Amniotic stem cell (primary cell): ENCODE measurements at places on chromosomes 6 and 20.

- DNase-seq = no peak
Measured at GRCh38 chr6:165842281-165842936, 179.4 kb upstream of the PDE10A start.

DNA sequence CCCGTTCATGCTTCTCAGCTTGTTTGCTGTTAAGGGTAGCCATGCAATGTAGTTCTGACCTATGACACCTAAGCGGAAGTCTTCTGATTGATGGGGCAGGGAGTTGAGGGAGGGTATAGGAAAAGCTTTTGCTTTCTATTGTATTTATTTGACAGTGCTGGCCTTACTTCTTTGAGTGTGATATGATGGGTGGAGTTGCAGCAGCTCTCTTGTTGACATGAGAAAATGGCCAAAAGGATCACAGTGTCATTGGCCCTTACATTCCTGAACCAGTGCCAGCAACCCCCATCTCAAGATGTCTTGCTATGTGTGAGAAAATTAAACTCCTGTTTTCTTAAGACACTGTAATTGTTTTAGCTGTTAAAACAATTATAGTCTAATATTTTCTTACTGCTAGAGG, 117.5 kb downstream of the SAMD5 start:
- DNase-seq = no peak

- no peak for DNase-seq
Measured at GRCh38 chr20:9280666-9281065, 211.8 kb downstream of the PLCB4 start.

- DNase-seq = no peak
Measured at GRCh38 chr20:19778404-19778803, 20.3 kb downstream of the RIN2 start.

GRCh38 chr6:136539967-136540652, 10.1 kb downstream of the MAP7 start:
- DNase-seq = no peak

- no peak for DNase-seq
Measured at GRCh38 chr20:7355051-7355450, 585.2 kb downstream of the HAO1 start.

- DNase-seq = no peak
Measured at GRCh38 chr20:57398231-57398821, 7.1 kb downstream of the RBM38 start.

DNA sequence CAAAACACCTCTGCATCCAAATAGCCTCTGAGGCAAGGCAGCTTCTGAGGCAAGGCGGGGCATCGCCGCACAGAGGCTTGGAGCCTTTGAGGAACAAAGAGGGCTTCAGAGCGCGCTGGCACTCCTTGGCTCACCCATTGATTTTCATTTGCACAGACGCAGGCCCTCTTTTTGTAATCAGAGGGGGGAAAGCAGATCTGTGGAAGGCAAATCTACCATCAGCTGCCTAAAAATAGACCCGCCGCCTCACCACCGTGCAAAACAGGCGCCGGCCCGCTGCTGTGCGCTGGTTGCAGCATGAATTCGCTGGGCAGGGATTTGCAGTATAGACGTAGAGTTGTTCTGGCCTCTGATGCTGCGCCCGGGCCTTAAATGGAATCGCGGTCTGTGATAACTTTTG, 69.9 kb upstream of the STMND1 start:
- no peak for DNase-seq

DNA sequence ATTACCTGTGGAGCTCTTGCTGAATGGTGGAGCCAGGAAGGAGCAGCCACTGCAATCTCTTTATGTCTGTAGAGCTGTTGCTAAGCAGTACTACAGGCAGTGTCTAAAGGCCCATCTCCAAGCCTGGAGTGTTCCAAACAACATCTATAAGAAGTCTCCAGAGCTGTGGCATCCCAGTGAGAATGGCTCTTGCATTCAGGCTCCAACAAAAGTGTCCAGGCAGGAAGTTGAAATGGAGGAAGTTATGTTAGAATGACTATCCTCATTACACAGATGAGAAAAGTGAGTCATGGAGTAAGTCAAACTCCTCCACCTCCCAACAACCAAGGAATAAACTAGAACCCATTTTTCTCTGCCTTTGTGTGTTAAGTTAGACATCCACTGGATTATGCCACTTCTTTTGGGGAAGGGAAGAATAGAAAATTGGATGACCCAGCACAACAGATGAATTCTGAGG, 288.5 kb upstream of the STXBP5 start:
- no peak for DNase-seq

- no peak for DNase-seq
Measured at GRCh38 chr6:156688620-156688971, 88.6 kb upstream of the ARID1B start.

GRCh38 chr20:37144856-37145404, 34.2 kb upstream of the RPN2 start:
- DNase-seq = no peak

GRCh38 chr20:64057628-64058498, 5.1 kb upstream of the TCEA2 start:
- no peak for DNase-seq

DNA sequence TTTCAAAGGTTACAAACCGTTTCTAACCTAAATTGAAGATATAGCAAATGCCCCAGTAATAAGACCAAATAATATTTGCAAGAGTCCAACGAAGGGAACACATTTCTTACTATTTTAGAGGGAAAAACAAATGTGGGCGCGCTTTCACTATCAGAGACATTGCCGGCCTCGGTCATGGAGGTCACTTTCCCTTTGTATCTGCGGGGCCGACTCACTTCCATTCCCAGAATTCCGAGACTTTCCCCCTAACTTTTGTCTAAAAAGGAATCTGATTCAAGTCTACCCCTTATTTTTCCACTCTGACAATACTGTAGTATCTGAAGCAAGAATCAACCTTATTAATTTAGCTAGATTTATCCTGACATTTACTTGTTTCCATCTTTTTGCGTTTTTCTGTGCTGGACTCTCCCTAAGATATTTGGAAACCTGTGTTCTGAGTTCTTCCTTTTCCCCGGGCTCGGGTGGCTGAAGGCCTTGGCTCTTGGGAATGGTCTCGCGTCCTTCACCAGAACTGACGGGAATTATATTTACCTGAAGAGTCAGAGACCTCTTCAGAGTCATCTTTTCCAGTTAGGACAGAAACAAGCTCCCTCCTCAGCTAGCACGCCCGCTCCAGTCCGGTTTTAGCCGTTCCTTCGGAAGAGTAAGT, 71.8 kb upstream of the ZNF184 start:
- DNase-seq = no peak

GRCh38 chr20:38164069-38164468, 1.0 kb downstream of the TGM2 start:
- no peak for DNase-seq

- no peak for DNase-seq
Measured at GRCh38 chr6:6803180-6803977, 214.9 kb downstream of the LY86 start.

GRCh38 chr6:22556266-22556665, 13.1 kb upstream of the HDGFL1 start:
- no peak for DNase-seq

DNA sequence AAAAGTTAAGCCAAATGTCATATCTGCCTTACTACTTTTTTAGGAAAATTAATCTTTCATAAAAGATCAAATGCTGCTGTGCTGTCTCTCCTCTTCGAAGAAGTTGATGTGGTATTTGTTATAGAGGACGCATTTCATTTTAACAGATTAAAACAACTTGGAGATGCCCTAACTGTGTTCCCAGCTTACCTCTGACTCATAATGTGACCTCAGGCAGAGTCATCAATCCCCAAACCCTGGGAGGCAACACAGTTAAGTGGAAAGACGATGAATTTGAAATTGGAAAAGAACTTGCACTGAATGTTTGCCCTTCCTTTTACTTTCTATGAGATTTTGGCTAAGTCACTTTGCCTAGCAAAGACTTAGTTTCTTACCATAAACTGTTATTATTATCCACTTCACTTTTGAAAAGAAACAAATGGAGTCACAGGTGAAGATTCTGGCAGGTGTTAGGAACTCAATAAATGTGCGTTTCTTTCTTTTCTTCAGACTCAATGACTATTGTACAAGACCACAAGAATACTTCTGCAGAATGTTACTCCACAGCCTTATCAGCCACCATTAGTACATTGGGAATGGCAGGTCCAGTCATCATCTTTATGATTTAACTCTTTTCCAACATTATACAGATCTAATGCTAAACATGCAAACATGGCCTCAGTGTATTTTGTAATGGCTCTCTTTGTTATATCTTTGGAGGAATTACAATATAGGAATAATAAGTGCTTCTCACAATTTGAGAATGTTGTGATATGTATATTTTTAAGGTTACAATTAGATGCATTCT, 102.6 kb downstream of the COL21A1 start:
- DNase-seq = no peak

GRCh38 chr6:16316741-16317251, 78.4 kb downstream of the GMPR start:
- no peak for DNase-seq

DNA sequence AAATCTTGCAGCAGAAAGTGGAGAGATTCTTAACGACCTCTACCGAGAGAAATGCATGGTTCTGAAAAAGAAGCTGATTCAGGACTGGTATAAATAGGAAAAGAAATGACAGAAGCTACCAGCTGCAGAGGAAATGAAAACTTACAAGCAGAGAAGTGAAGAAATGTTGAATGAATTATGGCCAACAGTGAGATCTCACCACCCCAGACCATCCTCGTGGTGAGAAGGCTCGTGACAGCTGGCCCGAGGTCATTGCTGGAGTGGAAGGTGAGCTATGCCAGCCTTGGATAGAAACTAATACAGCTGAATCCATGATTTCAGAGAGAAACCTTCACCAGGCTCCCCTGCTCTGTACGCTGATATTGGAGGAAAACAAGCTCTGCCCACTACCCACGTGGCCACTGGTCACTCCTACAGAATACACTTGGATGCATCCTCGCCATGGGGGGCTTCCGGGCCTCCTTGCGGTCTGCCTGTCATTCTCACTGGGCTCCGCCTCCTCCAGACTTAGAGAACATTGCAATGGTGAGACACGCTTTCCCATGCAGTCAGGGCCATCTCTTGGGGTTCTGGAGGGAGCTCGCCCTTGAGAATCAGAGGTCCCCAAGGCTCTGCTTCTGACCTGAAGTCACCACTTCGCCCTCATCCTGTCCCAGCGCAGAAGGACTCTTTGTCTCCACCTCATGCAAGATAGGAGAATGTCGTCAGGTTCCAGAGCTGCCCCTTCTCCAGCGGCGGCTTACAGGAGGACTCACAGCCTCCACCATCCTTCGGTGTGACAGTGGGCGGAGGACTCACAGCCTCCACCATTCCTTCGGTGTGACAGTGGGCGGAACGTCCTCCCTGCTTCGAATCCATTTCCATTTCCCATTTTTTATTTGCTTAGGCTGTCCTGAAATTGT, 10.6 kb upstream of the TUBB2B start:
- DNase-seq = no peak

DNA sequence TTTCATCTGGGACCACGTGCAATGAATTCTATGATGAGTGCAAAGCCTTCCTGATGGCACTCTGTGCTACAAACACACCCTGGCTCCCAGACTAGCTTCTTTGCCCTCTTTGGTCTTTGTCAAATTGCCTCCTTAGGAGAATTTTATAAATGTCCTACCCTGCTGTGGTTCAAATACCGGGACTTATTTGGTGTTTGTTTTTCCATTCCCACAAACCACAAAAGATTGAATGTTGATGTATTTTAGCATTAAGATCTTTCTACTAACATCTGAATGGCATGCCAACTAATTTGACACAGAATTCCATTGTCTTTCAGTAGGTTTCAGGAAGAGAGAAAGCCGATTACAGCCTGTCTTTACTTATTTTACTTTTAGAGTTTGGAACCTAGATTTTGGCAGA, 424.2 kb upstream of the SLC35B3 start:
- no peak for DNase-seq

DNA sequence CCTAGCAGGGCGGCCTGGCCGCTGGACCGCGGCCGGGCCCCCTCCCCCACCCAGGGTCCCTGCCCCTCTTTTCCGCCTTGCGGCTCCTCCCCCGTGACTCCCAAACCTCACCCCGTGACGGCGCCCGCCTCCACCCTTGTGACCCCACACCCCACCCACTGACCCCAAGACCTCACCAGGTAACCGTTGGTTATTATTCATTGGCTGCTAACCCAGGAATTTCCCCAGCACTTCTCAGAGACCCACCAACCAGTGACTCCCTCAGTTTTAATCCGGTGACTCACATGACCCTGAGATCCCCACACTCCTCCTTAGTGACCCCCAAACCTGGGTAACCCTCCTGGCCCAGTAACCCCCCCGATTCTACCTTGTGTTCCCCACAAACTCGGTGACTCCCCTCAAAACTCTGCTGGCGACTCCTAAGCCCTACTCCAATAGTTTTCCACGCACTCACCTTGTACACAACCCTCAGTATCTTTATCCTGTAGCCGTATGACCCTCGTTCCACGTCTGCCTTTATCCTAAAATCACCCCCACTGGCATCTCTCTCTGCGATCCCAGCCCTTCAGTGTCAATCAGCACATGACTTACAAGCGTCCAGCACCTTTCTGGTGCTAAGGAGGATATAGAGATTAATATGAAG, 534 bp downstream of the ZNF76 start:
- DNase-seq = no peak

DNA sequence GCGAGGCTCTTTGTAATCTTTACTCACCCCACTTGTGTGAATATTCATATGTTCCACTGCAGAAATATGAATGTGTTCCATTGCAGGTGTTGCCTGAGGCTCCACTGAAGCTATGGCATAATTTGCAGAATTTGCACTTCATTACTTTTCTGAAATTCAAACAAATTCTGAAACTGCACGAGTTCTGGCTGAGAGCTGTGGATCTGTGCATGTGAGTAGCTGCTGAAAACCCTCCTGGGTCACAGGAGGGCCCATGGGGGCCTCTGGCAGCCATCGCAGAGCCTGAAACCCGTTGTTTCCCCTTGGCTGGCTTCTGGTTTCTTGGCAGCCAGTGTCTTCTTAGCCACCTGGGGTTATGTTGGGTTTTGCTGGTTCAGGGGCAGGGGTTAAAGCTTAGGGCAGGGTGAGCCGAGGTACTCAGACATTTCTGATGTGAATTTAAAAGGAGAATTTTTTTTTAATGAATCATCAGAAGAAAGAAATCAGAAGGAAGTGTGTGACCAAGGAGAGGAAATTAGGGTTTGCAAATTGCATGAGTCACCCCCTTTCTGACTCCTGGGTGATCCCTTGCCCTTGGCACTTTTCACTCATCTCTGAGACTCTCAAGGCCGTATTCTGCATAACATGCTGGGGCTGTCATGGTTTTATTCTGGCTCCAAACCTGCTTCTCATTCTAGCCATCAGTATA, 40.6 kb downstream of the TOX2 start:
- DNase-seq = peak; percentile 82

DNA sequence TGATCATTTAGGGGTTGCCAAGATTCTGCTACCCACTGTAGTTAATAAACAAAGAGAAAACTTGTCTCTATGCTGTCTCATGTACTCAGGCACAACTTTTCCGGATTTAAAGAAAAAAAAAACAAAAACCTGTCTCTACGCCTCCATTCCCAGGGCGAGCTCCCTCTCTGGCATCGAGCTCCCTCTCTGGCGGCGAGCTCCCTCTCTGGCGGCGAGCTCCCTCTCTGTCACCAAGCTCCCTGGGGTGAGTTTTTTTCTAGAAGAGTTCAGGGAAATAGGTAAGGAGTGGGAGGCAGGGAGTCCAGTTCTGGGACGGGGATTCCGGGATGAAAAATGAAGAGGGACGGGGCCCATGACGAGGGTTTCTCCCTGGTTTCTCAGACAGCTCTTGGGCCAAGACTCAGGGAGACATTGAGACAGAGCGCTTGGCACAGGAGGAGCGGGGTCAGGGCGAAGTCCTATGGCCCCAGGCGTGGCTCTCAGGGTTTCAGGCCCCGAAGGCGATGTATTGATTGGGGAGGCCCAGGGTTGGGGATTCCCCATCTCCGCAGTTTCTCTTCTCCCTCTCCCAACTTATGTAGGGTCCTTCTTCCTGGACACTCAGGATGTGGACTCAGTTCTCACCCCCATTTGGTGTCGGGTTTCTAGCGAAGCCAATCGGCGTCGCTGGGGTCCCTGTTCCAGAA, 16.5 kb upstream of the HLA-A start:
- DNase-seq = no peak
